Caco-2 (cell line): ENCODE measurements at places on chromosomes 13 and 19. TPM values are rescaled to one million over a fixed set of nuclear protein-coding genes. Genes with fewer than 3 reads are reported as not detected.
A peak's percentile ranks its signal among the peaks of the same experiment; 100 is the strongest.

Gene SERPINE3
- not detected in 2 replicates for total RNA-seq

DNA sequence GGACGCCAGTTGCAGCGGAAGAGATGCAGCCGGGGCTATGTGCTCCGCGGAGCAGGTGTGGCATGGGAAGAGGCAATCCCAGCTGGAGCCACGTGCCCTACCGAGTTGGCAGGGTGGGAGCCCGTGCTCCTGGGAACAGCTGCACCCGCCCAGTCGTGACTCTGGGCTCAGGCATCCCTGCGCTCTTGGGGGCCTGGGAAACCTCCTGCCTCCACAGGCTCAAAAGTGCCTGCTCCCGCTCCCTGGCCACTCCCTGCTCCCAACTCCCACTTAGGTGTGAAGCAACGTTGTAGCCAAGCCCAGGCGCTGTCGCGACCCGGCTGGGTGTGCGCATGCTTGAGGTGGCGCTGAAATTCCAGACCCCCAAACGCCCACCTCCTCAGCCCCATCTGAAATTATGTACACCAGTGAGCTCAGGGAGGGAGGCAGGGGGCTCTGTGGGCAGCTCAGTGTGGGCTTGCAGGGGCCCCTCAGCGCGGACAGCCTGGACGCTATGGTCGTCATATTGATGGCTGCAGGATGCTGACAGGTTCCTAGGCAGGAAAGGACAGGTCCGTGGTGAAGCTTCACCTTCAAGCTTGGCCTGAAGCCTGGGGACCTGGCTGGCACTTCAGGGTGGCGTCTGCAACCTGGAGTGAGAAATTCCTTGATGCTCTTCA is 429.9 kb downstream of the SLITRK1 start:
- no peaks in the 10 kb centered on the region for H3K27me3 ChIP-seq
- H3K27ac ChIP-seq, result no peak overlapping the region
- H3K36me3 ChIP-seq, result no peaks in the 10 kb centered on the region
- H3K4me3 ChIP-seq, result no peak overlapping the region
- H3K4me1 ChIP-seq, result no peaks in the 10 kb centered on the region
- DNase-seq, result no peak

GRCh38 chr13:101917475-101917810 is 465.0 kb downstream of the ITGBL1 start:
- no peak for DNase-seq
- no peaks in the 10 kb centered on the region for H3K4me1 ChIP-seq
- no peaks in the 10 kb centered on the region for H3K36me3 ChIP-seq
- H3K27me3 ChIP-seq, result no peaks in the 10 kb centered on the region

- peaks cover 1% of the 10 kb centered on the region for H3K27me3 ChIP-seq
- H3K36me3 ChIP-seq, result no peaks in the 10 kb centered on the region
- H3K27ac ChIP-seq, result no peak overlapping the region
- peaks cover 8% of the 10 kb centered on the region; the same call in 1 of the 2 replicates for H3K4me1 ChIP-seq
These were observed 3.2 kb downstream of the NPAS1 start for GRCh38 chr19:47022541-47023447.

Gene C19orf18
- 0.45 TPM in 1 of 2 replicates, not detected in the other for total RNA-seq

- H3K36me3 ChIP-seq, result no peaks in the 10 kb centered on the region
- peaks cover 17% of the 10 kb centered on the region for H3K4me1 ChIP-seq
- H3K27me3 ChIP-seq, result no peaks in the 10 kb centered on the region
- DNase-seq, result no peak
- no peak overlapping the region for H3K27ac ChIP-seq
These were observed 50.8 kb downstream of the EFNB2 start for GRCh38 chr13:106484537-106485193.

DNA sequence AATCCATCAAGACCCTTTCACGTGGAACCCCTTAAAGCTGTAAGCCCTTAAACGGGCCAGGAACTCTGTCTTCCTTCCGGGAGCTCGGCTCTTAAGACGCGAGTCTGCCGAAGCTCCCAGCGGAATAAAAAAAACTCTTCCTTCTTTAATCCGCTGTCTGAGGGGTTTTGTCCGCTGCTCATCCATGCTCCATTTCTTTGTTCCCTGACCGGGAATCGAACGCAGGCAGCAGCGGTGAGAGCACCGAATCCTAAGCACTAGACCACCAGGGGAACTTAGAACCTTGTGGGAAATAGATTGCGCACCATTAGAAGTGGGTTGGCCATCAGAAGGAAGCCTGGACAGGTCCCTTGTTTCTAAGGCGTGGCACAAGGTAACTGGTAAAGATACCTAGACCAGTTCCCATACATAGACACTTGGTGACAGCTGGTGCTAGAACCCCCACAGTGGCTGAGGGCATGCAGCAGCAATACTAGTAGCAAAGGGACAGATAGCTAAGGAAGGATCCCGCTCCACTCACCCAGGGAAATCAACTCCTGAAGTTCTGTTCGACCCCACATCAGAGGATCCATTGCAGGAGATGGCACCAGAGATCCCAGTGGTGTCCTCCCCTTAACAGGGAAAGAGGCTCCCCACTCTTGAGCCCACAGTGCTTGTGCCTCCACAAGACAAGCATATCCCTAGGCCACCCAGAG is 1.5 kb upstream of the RGCC start:
- peak overlapping the region; percentile 19 for H3K27ac ChIP-seq
- no peak overlapping the region for H3K4me3 ChIP-seq
- no peaks in the 10 kb centered on the region for H3K36me3 ChIP-seq
- DNase-seq, result no peak
- no peaks in the 10 kb centered on the region for H3K27me3 ChIP-seq
- H3K4me1 ChIP-seq, result no peaks in the 10 kb centered on the region

GRCh38 chr13:46936525-46936924 is 39.7 kb upstream of the HTR2A start:
- H3K36me3 ChIP-seq, result no peaks in the 10 kb centered on the region
- no peaks in the 10 kb centered on the region for H3K27me3 ChIP-seq
- DNase-seq, result no peak
- no peak overlapping the region for H3K4me3 ChIP-seq
- no peak overlapping the region for H3K27ac ChIP-seq
- no peaks in the 10 kb centered on the region for H3K4me1 ChIP-seq

DNA sequence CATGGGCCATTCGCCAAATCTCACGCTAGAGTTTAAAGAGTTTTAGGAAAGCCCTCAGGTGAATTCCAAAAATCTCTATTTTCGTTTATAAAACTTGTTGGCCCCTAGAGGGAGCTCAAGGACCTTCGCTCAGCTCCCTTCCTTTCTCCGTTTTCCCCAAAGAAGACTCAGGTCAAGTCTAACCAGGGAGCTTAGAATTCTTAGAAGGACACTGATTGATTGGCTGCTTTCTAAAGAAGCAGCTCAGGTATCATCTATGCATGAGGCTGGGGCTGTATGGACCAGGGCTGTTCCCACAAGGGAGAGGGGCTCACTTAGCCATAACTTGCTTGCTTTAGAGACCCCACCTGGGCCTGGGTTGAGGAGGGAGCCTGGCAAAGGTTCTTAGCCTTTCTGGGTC is 20.5 kb downstream of the DZIP1 start:
- no peak for DNase-seq
- no peak overlapping the region for H3K4me3 ChIP-seq
- no peaks in the 10 kb centered on the region for H3K27me3 ChIP-seq

Gene PSG6
- total RNA-seq, result 0.18 TPM in 1 of 2 replicates, not detected in the other

- H3K36me3 ChIP-seq, result no peaks in the 10 kb centered on the region
- no peaks in the 10 kb centered on the region for H3K27me3 ChIP-seq
- H3K27ac ChIP-seq, result peak overlapping the region; percentile 79
- DNase-seq, result no peak
These were observed 66.9 kb upstream of the DIAPH3 start for GRCh38 chr13:60230593-60230992.

DNA sequence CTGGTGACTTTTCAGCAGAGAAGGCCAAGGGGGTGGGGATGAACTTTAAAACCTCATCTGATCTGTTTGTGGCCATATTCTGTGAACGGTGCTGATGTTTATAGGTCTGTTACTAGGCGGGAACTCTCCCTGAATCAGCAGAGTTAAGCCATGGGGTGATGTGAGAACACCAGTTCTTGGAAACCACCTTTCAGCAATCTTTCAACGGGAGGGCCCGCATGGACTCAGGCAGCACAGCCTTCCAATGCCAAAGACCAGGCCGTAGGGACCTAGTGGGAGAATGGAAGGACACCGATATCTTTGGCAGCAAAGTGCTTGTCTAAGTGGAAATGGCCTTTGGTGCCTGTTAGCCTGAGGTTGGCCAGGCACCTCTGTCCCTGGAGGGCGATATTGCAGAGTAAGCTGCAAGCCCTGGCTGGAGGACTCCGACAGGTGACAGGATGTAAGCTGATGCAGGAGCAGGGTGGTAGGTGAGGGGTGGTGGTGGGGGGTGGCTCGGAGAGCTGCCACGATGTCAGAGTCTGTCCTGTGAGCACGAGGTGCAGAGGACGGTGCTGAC is 57.0 kb downstream of the ERCC5 start:
- H3K4me1 ChIP-seq, result peaks cover 40% of the 10 kb centered on the region
- H3K27ac ChIP-seq, result no peak overlapping the region
- no peak for DNase-seq
- H3K36me3 ChIP-seq, result no peaks in the 10 kb centered on the region
- no peak overlapping the region for H3K4me3 ChIP-seq

GRCh38 chr19:58581227-58582141 is 8.3 kb upstream of the MZF1 start:
- no peak overlapping the region for H3K27ac ChIP-seq
- no peaks in the 10 kb centered on the region; the same call in 1 of the 2 replicates for H3K36me3 ChIP-seq
- H3K4me3 ChIP-seq, result no peak overlapping the region
- no peaks in the 10 kb centered on the region for H3K27me3 ChIP-seq
- H3K4me1 ChIP-seq, result no peaks in the 10 kb centered on the region

Gene KLK14
- not detected in 2 replicates for total RNA-seq

- no peak overlapping the region for H3K4me3 ChIP-seq
- H3K27ac ChIP-seq, result peak overlapping the region; percentile 98
- peak; percentile 80 for DNase-seq
- H3K36me3 ChIP-seq, result peaks cover 3% of the 10 kb centered on the region; the same call in 1 of the 2 replicates
- H3K4me1 ChIP-seq, result peaks cover 24% of the 10 kb centered on the region
These were observed 41.8 kb upstream of the DCUN1D2 start for GRCh38 chr13:113532156-113532806.

Gene ZNF792
- 4.5 and 5.6 TPM in 2 replicates for total RNA-seq

Gene NXNL1
- total RNA-seq, result not detected in 2 replicates

Gene CYP4F2
- not detected in 2 replicates for total RNA-seq

GRCh38 chr19:23762884-23763711 is 4.4 kb upstream of the ZNF681 start:
- no peaks in the 10 kb centered on the region for H3K4me1 ChIP-seq
- no peaks in the 10 kb centered on the region for H3K36me3 ChIP-seq
- H3K4me3 ChIP-seq, result no peak overlapping the region
- H3K27ac ChIP-seq, result no peak overlapping the region

GRCh38 chr19:34556488-34556887 is 74.9 kb downstream of the WTIP start:
- H3K4me1 ChIP-seq, result no peaks in the 10 kb centered on the region
- no peaks in the 10 kb centered on the region for H3K36me3 ChIP-seq
- no peak overlapping the region for H3K4me3 ChIP-seq
- peak; percentile 36 for DNase-seq

DNA sequence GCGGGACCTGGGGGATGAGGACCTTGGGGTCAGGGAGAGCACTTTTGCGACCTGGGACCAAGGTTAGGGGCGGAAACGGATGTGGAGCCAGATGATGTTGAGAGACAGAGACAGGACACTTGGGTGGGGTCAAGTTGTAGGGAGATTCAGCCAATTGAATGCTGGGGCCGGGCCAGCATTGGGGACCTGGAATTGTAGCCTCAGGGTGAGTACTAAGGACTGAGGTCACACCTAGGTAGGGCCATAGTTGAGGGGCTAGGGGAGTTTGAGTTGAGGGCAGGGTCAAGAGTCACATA is 1.2 kb downstream of the ALKBH7 start:
- no peaks in the 10 kb centered on the region for H3K27me3 ChIP-seq
- H3K36me3 ChIP-seq, result no peaks in the 10 kb centered on the region; the same call in 1 of the 2 replicates
- H3K4me1 ChIP-seq, result peaks cover 29% of the 10 kb centered on the region
- peak overlapping the region; percentile 68 for H3K4me3 ChIP-seq
- DNase-seq, result no peak

- no peak overlapping the region for H3K4me3 ChIP-seq
- no peak overlapping the region for H3K27ac ChIP-seq
- H3K27me3 ChIP-seq, result no peaks in the 10 kb centered on the region
These were observed 238.5 kb upstream of the STARD13 start for GRCh38 chr13:33524086-33524485.

- DNase-seq, result no peak
- H3K27me3 ChIP-seq, result no peaks in the 10 kb centered on the region
- H3K4me3 ChIP-seq, result no peak overlapping the region
- no peak overlapping the region for H3K27ac ChIP-seq
These were observed 32.2 kb upstream of the ZNF766 start for GRCh38 chr19:52237197-52237596.

GRCh38 chr19:45297674-45298073 is 25.0 kb downstream of the CKM start:
- H3K27ac ChIP-seq, result no peak overlapping the region
- no peaks in the 10 kb centered on the region for H3K27me3 ChIP-seq
- no peak overlapping the region for H3K4me3 ChIP-seq
- H3K36me3 ChIP-seq, result peaks cover 2% of the 10 kb centered on the region

DNA sequence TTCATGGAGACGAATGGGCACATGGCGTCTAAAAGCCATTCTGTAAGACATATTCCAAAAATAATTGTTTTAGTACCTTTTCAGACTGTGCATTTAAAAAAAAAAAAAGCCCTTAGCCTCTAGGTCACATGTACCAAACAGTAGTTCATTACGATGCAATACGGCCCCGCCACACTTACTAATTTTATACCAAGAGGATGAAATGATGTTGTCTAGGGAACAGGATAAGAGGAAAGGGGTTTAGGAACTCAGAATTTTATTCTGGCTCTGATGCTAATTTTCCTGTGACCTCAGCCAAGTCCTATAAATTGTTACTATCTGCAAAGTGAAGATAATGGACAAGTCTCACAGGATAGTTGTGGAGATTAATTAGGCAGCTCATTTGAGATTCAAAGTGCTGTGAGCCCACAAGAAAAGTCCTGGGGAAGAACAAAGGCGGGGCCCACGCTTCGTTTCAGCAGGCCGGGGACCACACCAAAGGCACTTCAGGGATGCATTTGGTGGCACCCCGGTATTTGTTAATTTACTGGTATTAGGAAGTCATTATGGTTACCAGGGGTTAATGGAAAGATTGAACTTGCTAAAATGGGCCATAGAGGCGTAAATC is 511.1 kb downstream of the IRS2 start:
- no peak for DNase-seq
- H3K27ac ChIP-seq, result peak overlapping the region; percentile 78
- peaks cover 58% of the 10 kb centered on the region for H3K4me1 ChIP-seq
- no peaks in the 10 kb centered on the region for H3K27me3 ChIP-seq

GRCh38 chr13:99442273-99442895 is 58.9 kb upstream of the TM9SF2 start:
- H3K27ac ChIP-seq, result no peak overlapping the region
- no peaks in the 10 kb centered on the region for H3K27me3 ChIP-seq
- H3K4me1 ChIP-seq, result no peaks in the 10 kb centered on the region
- no peak overlapping the region for H3K4me3 ChIP-seq
